ENCODE measurements at places on chromosomes 3 and 15. TPM values are rescaled to one million over a fixed set of nuclear protein-coding genes. Genes with fewer than 3 reads are reported as not detected.

Gene TP53BP1
- total RNA-seq, result 29.1 TPM

DNA sequence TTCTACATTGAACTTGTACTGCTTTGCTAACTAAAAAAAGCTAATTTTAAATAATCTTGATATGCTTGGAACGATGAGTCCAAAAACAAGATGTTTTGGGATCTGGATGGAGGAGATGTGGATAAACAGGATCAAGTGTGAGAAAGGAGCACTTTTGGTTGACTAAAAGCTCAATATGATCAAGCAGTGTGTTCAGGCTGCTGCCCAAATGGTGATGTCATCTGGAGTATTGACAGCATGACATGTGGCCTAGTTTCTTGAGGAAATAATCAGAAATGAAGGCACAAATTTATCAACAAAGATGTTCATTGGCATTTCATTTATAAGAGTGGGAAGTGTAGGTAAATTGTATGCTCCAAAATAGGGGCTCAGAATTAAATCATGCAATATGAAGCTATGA lies 161.2 kb downstream of the SOX2 start:
- no peaks in the 10 kb centered on the region for H3K27me3 ChIP-seq
- no peak for DNase-seq
- H3K4me3 ChIP-seq, result no peak overlapping the region
- H3K27ac ChIP-seq, result no peak overlapping the region
- no peaks in the 10 kb centered on the region for H3K4me1 ChIP-seq
- no peaks in the 10 kb centered on the region for H3K36me3 ChIP-seq

DNA sequence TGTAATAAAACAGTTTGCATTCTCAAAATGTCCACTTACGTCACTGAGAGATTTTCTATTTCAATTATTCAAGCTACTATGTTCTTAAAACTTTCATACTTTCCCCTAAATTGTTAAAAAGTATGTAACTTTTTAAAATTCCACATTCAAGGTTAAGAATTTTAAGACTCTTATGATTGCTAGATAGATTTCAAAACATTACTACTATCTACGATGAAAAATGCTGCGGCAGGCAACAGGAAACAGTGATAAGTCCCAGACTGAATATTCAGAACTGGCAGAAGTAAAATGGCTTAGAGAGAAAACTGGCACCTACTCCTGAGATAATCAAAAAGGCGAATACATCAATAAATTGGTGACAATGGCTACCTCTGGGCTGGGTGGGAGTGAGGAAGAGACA lies 16.2 kb downstream of the ATP13A3 start:
- H3K4me3 ChIP-seq, result no peak overlapping the region
- H3K27ac ChIP-seq, result no peak overlapping the region
- DNase-seq, result no peak
- no peaks in the 10 kb centered on the region for H3K27me3 ChIP-seq

DNA sequence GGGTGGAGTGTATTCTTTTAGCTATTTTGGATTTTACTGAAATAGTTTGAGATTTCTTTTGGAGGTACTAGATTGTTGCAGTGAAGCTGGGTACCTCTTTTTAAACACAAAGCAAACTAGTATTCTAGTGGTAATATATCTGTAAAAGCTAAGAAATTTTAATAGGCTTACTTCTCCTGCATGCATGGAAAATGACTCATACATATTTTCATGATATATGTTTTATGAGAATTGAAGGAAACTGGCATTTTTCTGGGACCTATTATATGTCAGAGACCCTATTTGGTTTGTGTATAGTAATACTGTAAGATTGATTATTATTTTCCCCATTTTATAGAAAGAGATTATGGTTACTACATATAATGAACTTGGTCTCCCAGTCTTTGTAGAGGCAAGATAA lies 851.0 kb downstream of the DIPK2A start:
- DNase-seq, result no peak
- H3K27ac ChIP-seq, result no peak overlapping the region
- H3K4me1 ChIP-seq, result no peaks in the 10 kb centered on the region
- H3K36me3 ChIP-seq, result no peaks in the 10 kb centered on the region
- H3K4me3 ChIP-seq, result no peak overlapping the region

Gene CCR2
- 0.51 TPM for total RNA-seq

DNA sequence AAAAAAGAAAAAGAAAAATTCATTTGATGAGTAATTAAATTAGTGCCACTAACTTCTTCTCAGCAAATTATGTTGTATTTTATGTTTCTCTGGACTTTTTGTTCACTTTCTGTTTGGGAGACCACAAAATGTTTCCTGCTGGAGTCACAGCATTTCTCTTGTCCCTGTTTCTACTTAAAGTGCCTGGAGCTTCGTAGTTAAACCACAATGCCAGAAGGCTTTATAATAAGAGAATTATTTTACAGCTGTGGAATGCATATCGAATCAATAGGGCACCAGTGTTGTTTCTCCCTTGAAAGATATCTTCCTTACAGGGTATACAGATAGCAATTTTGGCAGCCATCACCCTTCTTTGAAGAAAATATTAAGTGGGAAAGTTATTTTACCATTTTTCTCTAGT lies 3.2 kb downstream of the DTWD1 start:
- H3K4me3 ChIP-seq, result no peak overlapping the region
- no peaks in the 10 kb centered on the region for H3K27me3 ChIP-seq
- H3K4me1 ChIP-seq, result peaks cover 18% of the 10 kb centered on the region
- H3K36me3 ChIP-seq, result peaks cover 5% of the 10 kb centered on the region
- DNase-seq, result no peak

Gene APBA2
- 15.7 TPM for total RNA-seq

Gene MAP3K13
- 14.1 TPM for total RNA-seq

DNA sequence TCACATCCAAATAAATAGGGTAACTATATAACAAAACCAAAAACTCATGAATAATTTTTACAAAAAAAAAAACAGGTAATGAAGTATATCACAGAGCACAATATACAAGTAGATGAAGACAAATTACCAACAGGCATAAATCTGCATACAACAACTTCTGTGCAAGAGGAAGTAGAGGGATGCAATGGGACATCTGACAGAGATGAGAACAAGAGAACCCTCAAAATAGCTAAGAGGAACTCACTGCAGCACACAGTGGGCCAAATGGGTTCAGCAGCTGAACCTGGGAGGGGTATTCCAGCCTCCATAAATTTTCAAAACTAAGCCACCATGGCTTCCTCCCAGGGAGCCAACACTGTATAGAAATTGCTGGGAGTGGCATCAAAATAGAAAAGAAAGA lies 9.6 kb upstream of the BTLA start:
- H3K27ac ChIP-seq, result no peak overlapping the region
- no peaks in the 10 kb centered on the region for H3K27me3 ChIP-seq
- H3K4me3 ChIP-seq, result no peak overlapping the region

Gene GP5
- total RNA-seq, result 0.31 TPM

Gene HIGD2B
- 0.27 TPM for total RNA-seq

GRCh38 chr3:58178528-58179234 lies 32.1 kb downstream of the DNASE1L3 start:
- no peak overlapping the region for H3K27ac ChIP-seq
- peaks cover 10% of the 10 kb centered on the region for H3K4me1 ChIP-seq
- no peak for DNase-seq
- no peak overlapping the region for H3K4me3 ChIP-seq
- H3K27me3 ChIP-seq, result no peaks in the 10 kb centered on the region

GRCh38 chr3:4634894-4635293 lies 141.7 kb downstream of the ITPR1 start:
- H3K36me3 ChIP-seq, result no peaks in the 10 kb centered on the region
- DNase-seq, result no peak
- no peak overlapping the region for H3K4me3 ChIP-seq
- H3K27me3 ChIP-seq, result no peaks in the 10 kb centered on the region
- no peak overlapping the region for H3K27ac ChIP-seq
- no peaks in the 10 kb centered on the region for H3K4me1 ChIP-seq

DNA sequence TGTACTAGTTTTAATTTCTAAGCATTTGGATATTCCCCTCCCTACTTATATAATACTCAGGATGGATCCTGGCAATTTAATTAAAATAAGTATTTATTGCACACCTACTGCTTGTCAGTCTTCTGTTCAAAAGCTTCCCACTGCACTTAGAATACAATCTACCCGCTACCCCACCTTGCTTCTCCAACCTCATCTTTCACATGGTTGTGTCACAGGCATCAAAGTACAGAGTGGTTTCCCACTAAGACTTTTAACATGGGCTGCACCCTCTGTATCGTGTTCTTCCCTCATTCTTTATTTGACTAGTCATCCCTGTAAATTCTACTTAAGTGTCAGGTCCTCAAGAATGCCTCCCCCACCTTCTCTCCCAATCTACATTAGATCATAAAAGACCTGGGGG lies 35.0 kb downstream of the RIOX2 start:
- no peak overlapping the region for H3K4me3 ChIP-seq
- H3K4me1 ChIP-seq, result no peaks in the 10 kb centered on the region
- no peaks in the 10 kb centered on the region for H3K36me3 ChIP-seq
- H3K27me3 ChIP-seq, result no peaks in the 10 kb centered on the region
- no peak overlapping the region for H3K27ac ChIP-seq

GRCh38 chr15:85950101-85950500 lies 129.6 kb upstream of the AGBL1 start:
- H3K36me3 ChIP-seq, result no peaks in the 10 kb centered on the region
- DNase-seq, result no peak
- no peaks in the 10 kb centered on the region for H3K4me1 ChIP-seq
- H3K4me3 ChIP-seq, result no peak overlapping the region
- no peaks in the 10 kb centered on the region for H3K27me3 ChIP-seq
- no peak overlapping the region for H3K27ac ChIP-seq

- no peaks in the 10 kb centered on the region for H3K27me3 ChIP-seq
- H3K4me1 ChIP-seq, result no peaks in the 10 kb centered on the region
- no peak overlapping the region for H3K27ac ChIP-seq
These were observed 129.7 kb downstream of the NTRK3 start for GRCh38 chr15:88126695-88127431.

Gene FGF7
- not detected for total RNA-seq

GRCh38 chr3:4821975-4822374 lies 157.3 kb upstream of the BHLHE40 start:
- H3K4me3 ChIP-seq, result no peak overlapping the region
- peak overlapping the region; percentile 5 for H3K27ac ChIP-seq

DNA sequence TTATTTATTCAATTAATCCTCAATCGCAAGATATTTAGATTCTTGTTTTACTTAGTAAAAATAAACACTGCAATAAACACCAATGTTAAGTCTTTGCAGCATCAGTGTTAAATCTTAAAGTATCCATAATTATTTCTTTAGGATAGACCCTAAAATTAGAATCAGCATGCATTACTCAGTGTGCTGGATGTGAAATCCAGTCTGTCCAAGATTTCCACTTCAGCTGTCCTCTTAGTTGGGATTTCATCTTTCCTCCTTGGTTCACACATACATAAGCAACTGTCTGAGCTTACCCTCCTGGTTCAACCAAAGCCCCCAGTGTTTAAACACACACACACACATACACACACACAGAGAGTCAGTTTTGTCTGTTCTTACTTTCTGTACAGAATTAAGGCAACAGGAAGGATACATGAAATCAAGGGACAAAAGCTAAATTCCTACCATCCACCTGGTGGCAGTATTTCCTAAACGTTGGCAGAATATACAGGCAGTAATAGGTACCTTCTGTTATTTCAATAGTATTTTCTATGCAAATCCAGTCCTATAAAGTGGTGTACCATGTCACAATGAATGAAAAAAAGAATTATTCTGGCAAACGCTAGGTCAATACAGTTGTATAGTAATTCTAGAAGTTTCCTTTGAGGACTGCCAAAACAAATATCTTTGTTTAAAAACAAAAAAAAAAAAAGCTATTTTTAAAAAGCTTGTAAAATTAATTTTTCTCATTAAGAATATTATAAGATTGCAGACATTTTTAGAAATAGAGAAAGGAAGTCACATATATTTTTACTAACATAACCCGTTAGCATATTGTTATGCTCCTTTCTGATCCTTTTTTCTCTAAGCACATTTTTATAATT lies 27.3 kb upstream of the DMXL2 start:
- H3K4me1 ChIP-seq, result no peaks in the 10 kb centered on the region
- no peaks in the 10 kb centered on the region for H3K27me3 ChIP-seq
- H3K27ac ChIP-seq, result no peak overlapping the region
- no peak for DNase-seq

- H3K27ac ChIP-seq, result no peak overlapping the region
- no peaks in the 10 kb centered on the region for H3K4me1 ChIP-seq
- DNase-seq, result no peak
These were observed 37.3 kb downstream of the BSN start for GRCh38 chr3:49591615-49592014.

- H3K27me3 ChIP-seq, result peaks cover 9% of the 10 kb centered on the region
- no peaks in the 10 kb centered on the region for H3K4me1 ChIP-seq
These were observed 3.2 kb downstream of the ITGB5 start for GRCh38 chr3:124883766-124884473.

Gene FBXO40
- not detected for total RNA-seq

Gene ZWILCH
- total RNA-seq, result 43.8 TPM

Gene TEX9
- 1.2 TPM for total RNA-seq
